Thoracic aorta endothelial cell (primary cell): ENCODE measurements at places on chromosomes 5 and 9. TPM values are rescaled to one million over a fixed set of nuclear protein-coding genes. Genes with fewer than 3 reads are reported as not detected.

CAMSAP1 gene
- 28.9 and 32.6 TPM in 2 replicates for total RNA-seq

LCP2 gene
- 1.2 TPM in 1 of 2 replicates, not detected in the other for total RNA-seq

SOHLH1 gene
- not detected in 2 replicates for total RNA-seq

CCL21 gene
- total RNA-seq: not detected in 2 replicates

FREM1 gene
- total RNA-seq: 0.07 and 0.27 TPM in 2 replicates

ACSL6 gene
- total RNA-seq: not detected in 2 replicates

IFNB1 gene
- total RNA-seq: not detected in 2 replicates

PTGS1 gene
- total RNA-seq: 0.43 and 39.4 TPM in 2 replicates

PCDHGA9 gene
- total RNA-seq: 4.3 and 4.6 TPM in 2 replicates
